ENCODE measurements at places on chromosomes 6 and 20.

DNA sequence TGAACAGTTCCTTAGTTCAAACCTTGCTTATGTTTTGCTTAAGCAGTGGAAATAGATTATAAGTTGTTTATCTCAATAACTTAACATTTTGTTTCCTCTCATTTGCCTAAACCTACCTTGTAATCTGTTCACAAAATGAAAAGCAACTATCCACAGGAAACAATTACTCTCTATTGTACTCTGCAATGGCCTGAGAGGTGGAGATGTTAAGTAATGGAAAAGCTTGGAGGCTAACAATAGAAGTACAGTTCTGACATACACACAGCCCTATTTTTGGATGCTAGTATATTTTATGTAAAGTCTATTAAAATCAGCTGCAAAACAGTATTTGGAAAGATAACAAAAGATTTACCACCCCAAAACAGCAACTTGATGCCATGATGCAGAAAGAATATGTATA lies 82.1 kb downstream of the TINAG start:
- no peak for DNase-seq

DNA sequence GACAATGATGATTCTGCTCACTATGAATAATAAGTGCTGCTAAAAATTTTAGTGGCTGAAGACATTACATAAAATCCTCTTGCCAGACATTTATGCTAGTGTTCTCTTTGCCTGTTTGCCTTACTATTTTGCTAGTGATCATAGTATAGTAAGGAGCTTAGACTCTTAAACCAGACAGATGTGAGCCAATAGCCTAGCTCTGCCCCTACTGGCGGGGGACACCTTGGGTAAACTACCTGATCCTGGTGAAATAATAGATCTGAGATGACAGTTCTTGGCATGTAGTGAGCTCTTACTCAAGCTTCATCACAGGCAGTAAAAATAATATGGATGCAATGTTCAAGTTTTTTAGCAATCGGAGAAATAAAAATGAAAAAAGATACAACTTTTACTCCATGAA lies 18.8 kb downstream of the ENPP3 start:
- DNase-seq = no peak

DNA sequence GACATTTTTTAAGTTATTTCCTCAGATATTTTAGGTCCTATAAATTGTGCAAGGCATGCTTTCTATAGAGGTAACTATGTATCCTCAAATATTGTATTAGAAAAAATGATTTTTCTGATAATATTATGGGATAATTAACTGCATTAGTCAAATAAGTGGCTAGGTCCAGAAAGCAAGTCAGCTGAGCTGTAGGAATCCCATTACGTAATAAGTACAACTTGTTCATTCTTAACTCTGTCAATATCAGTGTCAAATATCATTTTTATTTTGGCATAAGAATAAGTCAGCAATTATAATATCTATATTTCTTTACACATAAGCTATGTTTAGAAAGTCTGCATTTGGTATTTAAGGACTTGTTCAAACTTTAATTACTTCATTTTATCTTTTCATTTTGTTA lies 830.9 kb upstream of the GJE1 start:
- DNase-seq = no peak

DNA sequence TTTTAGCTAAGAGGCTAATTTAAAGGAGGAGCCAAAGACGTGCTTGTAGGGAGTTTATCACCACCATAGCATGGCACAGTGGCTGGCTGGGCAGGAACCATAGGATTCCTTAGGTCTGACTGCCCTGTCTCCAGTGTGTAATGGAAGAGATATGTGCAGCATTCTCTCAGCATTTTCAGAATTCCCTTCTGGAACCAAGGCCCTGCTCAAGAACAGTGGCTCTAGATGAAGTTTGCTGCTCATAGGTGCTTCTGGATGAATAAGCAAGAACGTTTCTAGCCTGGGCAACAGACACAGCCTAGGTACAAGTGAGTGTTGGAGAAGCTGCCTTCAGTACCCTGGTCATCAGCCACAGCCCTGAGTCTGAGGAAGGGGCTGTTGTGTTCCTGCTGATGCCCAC lies 69.1 kb downstream of the LCA5 start:
- DNase-seq = no peak

- no peak for DNase-seq
Measured at GRCh38 chr6:63689421-63689820, 53.8 kb downstream of the PHF3 start.

GRCh38 chr20:48431653-48432493 lies 395.9 kb downstream of the PREX1 start:
- no peak for DNase-seq

DNA sequence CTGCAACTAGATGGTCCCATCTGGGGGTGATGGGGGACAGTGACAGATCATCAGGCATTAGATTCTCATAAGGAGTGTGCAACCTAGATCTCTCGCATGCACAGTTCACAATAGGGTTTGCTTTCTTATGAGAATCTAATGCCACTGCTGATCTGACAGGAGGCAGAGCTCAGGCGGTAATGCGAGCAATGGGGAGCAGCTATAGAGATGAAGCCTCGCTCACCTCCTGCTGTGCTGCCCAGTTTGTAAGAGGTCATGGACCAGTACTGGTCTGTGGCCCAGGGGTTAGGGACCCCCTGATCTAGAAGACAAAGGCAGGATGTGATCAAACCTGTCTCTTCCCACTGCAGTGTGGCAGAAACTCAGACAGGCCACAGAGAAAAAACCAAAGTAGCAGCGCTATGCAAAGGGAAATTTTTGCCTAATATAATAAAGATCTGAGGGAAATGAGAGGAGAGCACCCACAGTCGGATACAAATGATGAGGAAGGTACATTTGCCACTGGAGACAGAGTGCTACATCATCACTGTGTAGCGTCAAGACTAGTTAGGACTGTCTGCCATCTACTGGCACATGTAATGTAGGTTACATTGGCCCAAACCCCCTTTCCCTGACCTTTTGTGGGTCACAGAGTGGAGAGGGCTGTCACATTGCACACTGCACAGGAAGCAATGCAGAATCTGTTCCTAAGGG lies 4.1 kb upstream of the LY86 start:
- DNase-seq = no peak

DNA sequence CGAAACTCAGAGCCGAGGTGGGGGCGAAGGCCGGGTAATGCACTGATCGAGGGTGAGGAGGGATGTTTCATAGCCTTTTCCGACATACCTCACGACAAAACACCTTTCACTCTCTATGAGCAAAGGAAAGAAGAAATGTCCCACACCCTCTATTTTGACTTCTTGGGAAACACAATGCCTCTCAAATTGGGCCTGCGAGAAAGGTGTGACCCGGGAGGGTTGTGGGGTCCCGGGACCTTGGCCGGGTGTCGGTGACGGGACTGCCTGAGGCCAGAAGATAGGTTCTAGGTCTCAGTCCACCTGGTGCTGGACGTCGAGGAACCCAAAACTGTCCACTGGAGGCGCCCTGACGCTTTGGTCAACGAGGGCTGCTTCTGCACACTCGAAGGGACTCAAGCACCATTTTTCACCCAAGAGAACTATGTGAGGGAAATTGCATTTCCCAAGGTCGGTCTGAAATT lies 41.1 kb upstream of the OSTM1 start:
- DNase-seq = no peak

DNA sequence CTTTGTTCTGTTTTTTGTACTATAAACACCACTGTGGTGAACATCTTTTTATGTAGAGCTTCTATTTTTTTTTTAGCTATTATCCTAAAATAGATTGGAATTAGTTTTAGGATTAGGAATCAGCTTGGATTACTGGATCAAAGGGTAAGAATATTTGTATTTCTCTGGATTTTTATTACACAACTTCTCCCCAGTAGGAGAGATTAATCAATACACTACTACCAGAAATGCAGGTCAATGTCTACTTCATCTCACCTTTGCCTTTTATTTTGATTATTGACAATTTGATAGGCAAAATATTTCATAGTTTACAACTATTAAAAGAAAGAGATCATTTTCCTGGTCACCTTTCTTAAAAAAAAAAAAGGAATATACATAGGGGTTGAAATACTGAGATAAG lies 191.9 kb downstream of the TSHZ2 start:
- DNase-seq = no peak

GRCh38 chr20:25676164-25676809 lies 20.4 kb downstream of the ZNF337 start:
- no peak for DNase-seq

- DNase-seq = no peak
Measured at GRCh38 chr6:131250936-131251335, 115.7 kb downstream of the AKAP7 start.

GRCh38 chr20:44071526-44072111 lies 115.4 kb downstream of the JPH2 start:
- DNase-seq = no peak

DNA sequence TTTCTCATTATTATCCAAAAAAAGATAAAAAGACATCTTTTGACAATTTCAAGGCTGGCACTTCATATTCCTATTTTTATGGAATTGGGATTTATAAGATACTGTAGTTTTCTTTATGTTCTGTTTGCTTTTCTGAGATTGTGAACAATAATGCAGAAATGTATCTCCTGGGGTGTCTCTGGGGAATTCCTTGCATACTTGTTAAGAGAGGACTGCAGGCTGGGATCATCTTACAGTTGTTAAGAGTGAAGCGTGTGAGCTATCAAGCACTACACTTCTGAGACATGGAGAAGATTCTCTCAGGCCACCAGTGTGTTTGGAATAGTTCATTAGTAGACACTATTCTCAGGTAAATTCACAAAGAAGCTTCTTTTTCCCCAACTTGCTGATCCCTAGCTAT lies 963.3 kb upstream of the GJE1 start:
- no peak for DNase-seq

DNA sequence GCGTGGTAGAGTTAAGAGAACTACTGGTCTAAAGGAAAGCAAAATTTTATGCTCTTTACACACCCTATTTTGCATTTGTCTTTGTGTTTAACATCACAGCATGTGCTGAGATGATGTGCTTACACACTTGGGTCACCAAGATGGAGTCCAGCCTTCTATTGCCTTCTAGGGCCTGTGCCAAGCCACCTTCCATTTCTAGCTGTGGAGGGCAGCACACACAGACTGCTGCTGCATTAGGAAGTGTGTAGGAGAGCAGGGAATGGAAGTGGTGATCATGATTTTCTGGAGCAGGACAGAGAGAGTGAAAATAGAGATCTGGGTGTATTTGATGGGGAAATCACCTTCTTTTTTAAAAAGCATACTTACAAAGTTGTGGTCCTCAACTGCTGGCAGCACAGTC lies 191.6 kb downstream of the SOX4 start:
- DNase-seq = no peak

DNA sequence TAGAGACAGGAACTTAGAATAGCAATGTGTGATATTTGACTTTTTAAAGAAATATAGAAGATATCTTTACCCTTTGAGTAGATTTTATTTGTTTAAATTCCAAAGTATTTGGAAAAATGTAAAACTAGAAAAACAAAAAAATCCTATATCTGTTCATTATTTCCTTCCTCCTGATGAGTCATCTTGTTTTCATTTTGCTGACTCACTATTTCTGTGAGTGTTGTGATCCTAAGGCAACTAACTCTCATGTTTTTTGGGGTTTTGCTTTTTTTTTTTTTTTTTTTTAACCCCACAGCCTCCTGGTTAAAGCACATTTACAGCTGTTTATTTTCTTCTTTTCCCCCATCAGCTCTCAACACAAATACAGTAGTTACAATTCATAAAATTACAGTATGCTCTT lies 37.8 kb upstream of the THEMIS start:
- peak; percentile 36 for DNase-seq

DNA sequence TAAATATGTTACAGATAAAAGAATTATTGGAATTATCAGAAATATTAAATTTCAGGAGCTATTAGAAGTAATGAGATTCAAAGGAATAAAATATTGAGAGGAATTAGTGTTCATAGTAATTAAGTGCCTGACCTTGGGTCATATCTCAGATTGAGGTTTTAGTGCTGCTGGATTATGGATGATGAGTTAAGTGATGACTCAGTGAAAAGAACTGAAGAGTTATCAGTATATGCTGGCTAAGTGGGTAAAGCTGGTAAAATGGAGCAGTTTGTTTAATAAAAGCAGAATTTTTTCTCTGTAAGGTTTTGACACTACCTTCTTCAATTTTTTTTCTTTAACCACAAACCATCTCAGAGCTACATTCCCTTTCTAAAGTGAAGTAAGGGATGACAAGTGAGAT lies 206.7 kb downstream of the MANEA start:
- DNase-seq = no peak

GRCh38 chr6:31729979-31730630 lies 1.0 kb upstream of the DDAH2 start:
- DNase-seq = peak; percentile 67

- DNase-seq = no peak
Measured at GRCh38 chr6:49339096-49339495, 124.0 kb downstream of the MMUT start.

DNA sequence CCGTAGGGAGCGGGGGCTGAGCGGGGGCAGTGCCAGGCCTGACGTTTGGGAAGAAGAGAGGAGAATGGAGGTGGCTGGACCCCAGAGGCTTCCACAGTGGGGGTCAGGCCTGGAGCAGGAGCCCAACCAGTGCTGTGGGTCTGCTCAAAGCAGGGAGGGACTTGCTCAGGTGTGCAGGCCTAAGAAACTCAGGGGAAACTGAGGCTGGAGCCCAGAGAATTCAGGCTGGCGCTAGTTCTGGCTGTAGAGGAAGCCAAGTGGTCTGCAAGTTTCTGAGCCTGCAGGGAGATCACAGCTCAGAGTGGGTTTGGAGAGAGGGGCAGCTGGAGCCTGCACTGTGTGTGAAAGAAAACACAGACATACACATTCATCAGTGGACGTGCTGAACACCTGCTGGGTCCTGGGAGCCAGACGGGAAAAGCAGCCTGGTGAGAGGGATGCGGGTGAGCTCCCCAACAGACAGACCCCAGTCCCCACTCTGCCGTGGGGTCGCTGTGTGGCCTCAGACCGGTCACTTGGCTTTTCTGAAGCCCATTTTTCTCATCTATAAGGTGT lies 17.7 kb upstream of the FOXP4 start:
- no peak for DNase-seq

All from MM.1S (cell line).